NCI-H526 (cell line): ENCODE measurements at places on chromosomes 11 and 22.

DNA sequence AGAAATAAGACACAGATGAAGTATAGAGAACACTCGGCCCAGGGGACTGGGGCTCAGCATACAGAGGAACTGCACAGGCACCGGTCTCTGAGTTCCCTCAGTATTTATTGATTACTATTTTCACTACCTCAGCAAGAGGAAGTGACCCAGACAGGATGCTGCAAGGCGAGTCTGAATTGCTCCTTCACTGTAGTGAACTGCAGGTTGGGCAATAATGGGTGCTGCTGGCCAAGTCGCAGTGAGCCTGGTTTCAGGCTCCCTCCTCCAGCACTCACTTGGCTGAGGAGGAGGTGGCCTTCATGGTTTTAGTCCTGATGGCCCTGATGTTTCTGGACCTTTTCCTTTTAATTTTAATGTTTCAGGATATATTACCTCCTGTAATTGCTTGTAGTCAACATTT, 10.4 kb downstream of the OR52K2 start:
- no peak for DNase-seq

- no peak for DNase-seq
Observed at GRCh38 chr11:88179141-88179540, 3.9 kb upstream of the RAB38 start.

DNA sequence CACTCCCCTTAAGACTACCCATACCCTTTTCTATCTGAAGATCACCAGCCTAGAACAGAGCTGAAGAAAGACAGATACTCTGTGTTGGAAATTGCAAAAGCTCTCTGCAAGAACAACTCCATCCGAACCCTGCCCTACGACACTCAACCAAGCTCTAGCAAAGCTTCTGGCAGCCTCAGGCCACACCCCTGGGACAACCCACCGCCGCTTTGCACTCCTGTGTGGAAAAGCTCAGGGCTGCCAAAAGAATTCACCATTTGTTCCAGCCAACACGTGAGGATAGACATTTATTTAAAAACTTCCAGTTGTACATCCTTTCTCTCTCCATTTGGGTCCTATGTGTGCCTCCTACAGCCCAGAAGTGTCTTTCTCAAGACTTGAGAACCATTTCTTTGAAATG, 62.4 kb upstream of the CD5 start:
- no peak for DNase-seq

DNA sequence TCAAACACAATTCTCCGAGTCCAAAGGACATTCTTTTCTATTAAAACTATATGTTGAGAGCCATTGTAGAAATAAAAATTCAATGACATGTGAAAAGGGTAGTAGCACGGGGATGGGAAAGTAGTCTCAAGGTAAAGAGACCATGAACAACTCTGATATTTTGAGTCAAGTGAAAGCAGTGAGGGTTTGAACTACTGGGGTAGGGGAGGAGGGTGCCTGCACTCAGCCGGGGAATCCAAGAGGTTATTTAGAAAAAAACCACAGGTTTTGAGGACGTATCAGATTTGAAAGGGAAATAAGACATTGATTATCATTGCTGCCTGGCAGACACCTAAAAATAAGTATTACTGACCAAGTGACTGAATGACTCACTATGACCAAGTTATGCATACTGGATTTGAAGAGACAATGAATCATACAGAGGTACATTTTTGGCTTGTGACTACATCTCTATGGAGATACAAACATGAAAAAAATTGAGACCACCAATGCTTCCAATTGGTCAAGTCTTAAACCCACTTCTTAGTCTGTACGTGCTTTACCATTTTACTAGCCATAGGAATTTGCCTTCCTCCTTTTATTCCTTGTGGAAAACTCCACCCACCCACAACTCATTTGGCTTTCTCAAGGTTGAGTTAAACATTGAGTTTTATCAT, 2.2 kb upstream of the OR52H1 start:
- DNase-seq, result no peak

GRCh38 chr22:21951931-21952465, 650 bp downstream of the PPM1F start:
- no peak for DNase-seq

DNA sequence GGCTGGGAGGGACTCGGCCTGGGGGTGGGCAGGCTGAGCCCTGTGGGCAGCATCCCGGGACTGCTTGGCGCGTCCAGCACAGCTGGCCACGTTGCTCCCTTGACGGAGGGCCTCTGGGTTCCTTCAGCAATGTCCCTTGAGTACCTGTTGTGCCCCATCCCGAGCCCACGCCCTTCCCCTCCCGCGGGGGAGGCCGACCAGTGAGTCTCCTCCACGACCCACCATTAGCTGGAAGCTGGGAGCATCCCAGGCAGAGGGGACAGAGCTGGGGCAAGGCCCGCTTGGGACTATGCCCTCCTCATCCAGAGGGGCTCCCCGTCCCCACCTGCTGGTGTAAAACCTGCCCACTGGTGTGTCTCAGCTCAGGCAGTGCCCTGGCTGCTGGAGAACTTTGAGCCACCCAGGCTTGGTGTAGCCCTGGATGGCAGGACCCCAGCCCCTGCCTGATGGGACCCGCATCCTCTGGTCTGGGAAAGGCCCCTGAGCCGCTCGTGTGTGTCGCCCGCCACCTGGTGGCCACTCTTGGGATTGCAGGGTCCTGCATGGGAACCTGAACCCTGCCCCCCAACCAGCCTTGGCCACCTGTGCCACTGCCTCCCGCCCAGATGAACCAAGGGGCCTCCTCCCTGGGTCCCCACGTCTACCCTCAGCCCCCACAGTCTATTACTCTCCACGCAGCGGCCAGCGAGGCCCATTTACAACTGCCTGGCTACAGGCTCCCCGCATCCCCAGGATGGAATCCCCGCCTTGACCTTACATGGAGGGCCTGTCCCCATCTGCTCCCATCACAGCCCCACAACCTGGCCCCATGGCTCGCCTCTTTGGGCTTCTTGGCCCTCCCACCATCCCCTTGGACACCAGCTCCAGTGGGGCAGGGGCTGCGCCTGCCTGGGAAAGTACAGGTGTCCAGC, 16.6 kb upstream of the ARHGAP8 start:
- DNase-seq, result no peak

DNA sequence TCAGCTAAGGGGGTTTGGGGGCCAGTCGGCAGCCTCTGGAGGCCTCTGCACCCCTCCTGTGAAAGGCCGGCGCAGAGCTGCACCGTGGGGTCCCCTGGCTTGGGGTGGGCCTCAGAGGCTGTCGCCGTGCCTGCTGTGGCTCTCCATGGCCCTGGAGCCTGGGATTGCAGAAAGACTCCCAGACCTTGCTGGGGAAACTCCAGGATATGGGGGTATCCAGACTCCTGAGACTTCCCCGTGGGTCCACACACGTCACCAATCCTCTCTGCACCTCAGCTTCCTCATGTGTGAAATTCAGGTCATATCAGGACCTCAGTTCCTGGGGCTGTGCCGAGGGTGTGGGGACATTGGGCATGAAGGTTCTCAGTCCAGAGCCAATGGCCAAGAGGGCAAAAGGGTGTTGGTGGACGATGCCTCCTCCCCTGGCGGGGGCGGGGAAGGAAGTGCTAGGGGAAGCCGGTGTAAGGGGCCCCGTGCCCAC, 97.1 kb downstream of the KCNQ1 start:
- no peak for DNase-seq

DNA sequence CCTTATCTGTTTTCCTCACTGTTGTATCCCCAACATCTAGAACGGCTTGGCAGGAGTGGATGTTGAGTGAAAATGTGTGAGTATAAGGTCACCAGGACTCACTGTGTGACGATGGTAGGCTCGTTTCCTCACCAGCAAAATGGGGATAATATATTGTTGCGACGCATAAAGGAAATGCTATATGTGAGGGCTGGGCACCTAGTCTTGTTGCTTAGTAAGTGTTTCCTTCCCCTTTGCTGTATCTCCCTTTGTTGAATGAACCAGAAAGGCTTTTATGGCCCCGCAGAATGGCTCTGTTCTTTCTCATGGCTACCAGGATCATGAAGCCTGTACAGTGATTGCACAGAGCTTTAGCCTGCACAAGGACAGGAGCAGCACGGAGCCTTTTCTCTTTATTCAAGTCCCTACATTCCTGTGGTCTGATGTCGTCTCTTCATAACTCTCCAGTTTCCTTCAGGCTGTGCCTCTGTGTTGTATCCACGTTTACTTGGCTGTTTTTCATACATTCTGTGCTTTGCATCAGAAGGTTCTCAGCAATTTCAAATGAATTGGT, 5.4 kb downstream of the TNRC6B start:
- DNase-seq, result no peak

GRCh38 chr11:60634126-60634525, 65.3 kb upstream of the MS4A8 start:
- peak; percentile 34 for DNase-seq

GRCh38 chr11:120778685-120779490, 245.0 kb upstream of the TBCEL start:
- no peak for DNase-seq

DNA sequence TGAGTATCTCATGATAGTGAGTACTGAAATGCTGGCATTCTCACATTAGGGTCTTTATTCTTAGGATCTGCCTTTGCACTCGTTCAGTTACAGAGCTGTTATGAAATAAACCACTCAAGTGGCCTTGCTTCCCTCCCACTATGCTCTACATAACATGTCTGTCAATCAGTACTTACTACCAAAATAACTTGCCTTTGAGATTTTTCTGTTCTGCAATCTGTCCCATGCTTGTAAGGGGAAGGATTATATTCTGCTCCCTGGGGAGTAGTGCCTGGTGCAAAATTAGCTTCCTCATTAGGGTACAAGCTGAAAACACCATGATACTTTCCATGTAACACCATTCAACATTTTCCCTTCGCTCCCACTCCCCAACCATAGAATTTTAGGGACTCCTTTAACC, 1.9 kb upstream of the GRAP2 start:
- DNase-seq, result no peak

GRCh38 chr22:26174280-26174679, 5.0 kb downstream of the SEZ6L start:
- DNase-seq, result peak; percentile 96

- no peak for DNase-seq
Observed at GRCh38 chr22:32562916-32563315, 88.3 kb downstream of the FBXO7 start.

- DNase-seq, result peak; percentile 70
Observed at GRCh38 chr11:64341851-64342791, 2.1 kb downstream of the CCDC88B start.

GRCh38 chr11:32081129-32081641, 9.7 kb upstream of the RCN1 start:
- peak; percentile 89 for DNase-seq

DNA sequence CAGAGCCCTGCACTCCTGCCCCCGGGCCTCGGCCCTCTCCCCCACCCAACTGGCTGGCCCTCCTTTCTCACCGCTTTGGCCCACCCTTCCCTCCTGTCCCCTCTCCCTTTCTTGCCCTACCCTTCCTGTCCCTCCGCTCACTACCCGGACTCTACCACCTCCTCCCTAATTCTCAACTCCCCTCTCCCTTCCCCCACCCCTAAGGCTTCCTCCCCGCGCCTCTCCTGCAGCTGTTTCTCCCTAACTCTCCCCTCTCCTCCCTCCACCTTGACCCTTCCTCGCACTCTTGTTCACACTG, 421 bp downstream of the SLC15A3 start:
- no peak for DNase-seq

DNA sequence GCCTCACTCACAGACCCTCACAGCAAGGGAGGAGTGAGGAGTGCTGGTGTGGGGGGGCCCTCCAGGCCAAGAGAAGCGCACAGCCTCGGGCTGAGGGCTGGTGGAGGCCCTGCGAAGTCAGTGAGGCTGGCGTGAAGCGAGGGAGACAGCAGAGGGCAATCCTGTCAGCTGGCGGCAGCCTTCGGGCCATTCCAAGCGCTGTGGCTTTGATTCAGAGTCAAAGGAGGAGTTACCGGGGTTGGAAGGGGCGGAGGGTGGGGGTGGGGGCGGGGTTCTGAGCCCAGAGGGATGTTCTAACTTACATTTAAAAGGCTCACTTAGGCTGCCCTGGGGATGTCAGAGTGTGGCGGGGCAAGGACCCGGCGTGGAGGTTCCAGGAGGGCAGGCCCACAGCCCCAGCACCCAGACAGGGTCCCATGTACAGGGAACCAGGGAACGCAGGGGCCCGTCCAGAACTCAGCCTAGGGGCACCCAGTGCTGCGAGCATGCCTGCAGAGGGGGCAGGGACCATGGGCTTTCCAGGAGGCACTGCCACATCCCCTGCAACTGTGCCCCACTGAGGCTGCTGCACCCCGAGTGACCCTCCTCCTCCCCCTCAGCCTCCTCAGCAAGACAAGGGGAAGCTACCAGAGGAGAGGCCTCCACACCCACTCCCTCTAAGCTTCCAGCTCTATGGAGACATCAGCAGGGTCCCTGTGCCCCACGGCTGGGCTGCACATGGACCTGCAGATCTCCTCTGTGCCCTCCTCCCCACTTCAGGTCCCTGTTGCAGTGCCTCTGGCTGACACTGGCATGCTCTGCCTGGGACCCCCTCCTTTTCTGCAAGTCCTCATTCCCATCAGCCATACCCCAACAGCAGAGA, 39.7 kb upstream of the TTLL12 start:
- no peak for DNase-seq

DNA sequence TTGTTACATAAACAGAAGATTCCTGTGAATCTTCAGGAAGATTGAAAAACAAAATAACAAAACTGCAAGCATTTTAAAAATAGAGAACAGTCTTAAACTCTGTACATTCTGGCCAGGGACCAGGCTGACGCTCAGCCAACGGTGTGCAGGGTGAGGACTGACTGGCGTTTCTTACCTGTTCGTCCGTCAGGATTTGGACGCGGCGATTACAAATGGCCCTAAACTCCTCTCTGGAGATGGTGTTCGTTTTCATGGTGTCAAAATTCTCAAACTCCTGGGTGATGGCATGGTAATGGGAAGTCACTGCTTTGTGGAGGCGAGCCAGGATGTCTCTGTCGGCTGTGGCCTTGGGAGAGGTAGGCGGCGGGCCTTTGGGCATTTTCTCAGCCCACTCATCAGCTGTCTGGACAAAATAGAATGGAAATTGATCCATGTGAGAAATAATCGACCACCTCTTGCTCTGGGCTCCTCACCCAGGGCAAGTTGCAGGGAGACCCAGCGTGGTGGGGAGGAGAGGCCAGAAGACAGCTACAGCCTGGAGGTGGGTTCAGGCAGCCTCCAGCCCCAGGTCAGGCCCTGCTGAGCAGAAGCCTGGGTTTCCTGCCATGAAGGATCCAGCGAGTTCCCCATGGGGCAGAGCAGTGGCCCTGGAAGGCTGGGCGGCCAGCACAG, 143.0 kb downstream of the MPPED1 start:
- no peak for DNase-seq

- no peak for DNase-seq
Observed at GRCh38 chr22:33018232-33018864, 39.8 kb downstream of the SYN3 start.

GRCh38 chr11:110763249-110764011, 51.2 kb upstream of the ARHGAP20 start:
- peak; percentile 80 for DNase-seq

GRCh38 chr22:49008682-49009235, 818.9 kb downstream of the BRD1 start:
- no peak for DNase-seq

DNA sequence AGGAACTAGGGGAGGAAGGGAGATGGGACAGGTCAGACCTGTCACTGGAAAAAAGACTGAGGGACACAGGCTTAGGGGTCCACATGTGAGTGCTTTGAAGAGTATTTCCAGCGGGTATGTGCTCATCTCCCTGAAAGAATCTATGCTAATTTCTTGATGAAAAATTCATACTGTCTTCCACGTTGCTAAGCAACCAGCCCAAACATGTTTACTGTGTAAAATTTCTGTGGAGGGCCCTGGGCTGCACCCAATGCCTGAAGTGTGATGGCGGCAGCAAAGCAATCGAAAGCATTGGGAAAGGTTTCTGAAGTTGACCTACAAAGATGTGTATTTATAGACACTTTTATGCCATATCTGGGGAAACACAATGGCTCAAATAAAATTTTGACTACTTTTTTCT, 7.4 kb downstream of the SYT13 start:
- peak; percentile 87 for DNase-seq
